ENCODE measurements at places on chromosomes 5 and 9.

DNA sequence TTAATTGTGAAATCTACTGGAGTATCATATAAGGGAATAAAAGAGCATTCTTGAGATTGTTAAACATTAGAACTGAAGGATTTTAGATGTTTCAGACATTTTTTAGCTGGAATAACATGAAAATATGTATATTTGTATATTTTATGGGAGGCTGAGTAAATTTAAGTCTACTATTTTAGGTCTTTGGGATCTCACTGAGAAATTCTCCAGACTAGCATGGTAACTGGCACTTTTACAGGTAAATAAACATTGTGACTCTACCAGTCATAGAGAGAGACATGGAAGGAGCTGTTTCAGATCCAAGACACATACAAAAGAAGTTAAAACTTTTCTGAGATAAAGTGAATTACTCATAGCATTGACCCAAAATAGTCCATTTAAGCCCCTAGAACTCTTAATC, 59.4 kb downstream of the NDUFAF2 start:
- no peak for DNase-seq

DNA sequence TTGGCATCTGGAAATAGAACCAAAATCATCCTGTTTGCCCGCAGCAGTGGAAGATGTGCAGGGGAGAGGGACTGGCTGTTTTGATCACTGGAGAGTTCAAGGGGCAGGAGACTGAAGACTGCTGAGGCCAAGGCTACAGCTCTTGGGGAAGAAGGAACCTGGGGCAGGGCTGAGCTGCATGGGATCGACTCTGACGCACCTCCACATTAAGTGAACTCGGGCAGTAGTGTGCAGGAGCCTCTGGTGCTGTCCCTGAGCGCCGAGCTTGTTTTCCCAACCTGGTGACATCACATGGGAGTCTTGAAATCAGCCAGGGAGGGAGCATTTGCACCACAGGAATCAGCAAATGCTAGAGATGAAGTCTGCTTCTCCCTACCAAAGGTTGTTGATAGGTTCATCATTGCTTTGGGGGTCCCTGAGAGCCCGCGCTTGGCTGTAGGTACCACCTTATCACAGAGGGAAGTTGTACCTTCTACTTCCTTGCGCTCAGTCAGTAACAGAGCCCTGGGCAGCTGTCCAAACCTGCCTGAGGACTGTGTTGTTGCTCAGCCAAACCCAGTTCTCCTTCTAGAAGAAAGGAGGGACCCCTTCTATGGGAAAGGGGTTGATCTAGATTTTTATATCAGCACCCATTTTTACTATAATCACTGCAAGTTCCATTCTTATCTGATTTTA, 52.3 kb upstream of the CTSL start:
- DNase-seq, result no peak

DNA sequence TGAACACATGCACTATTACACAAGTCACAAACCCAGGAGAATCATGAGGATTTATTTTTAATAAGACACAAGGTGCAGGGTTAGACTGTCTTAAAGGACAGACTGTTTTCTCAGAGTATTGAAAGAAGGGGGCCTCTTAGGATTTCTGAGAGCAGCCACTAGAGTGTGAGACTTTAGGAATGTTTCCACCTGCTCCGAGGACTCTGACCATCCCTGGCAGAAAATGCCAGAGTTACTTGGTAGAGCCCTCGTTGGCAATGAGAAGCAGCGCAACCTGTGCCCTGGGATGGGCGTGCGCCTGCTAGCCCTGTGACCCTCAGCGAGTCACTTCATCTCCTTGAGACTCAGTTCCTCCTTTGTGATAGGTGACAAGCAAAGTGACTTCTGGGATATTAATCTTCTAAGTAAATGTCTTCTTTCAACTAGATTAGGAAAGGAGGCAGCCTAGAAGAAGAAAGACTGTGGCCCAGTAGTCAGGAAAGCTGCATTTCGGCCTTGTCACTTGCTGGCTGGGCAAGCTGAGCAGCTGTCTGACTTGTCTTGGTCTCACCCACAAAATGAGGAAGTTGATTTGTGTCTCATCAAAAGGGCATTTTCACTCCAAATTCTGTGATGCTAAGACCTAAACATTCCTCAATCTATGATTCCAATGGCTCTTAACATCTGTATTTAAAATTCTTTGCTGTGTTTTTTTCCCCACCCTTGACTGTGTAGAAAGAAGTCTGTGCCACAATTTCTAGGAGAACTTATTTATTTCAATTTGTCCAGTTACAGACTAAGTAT, 60.5 kb downstream of the PTCD2 start:
- DNase-seq, result no peak

- DNase-seq, result no peak
Measured at GRCh38 chr5:172740428-172741205, 30.4 kb downstream of the DUSP1 start.
